ENCODE measurements at places on chromosomes 6 and 20. TPM values are rescaled to one million over a fixed set of nuclear protein-coding genes. Genes with fewer than 3 reads are reported as not detected.

LY6G5C gene
- polyA plus RNA-seq = 3.1 TPM

LRRC73 gene
- not detected for polyA plus RNA-seq

FAM83C gene
- polyA plus RNA-seq = 1.4 TPM

HLA-DQA2 gene
- polyA plus RNA-seq = not detected

ZC2HC1B gene
- polyA plus RNA-seq = not detected
